Stimulated activated CD8-positive, alpha-beta memory T cell treated with anti-CD3 and anti-CD28 coated beads, Interleukin-15, amount 100 ng/mL, for 48 hours (primary cell): ENCODE measurements at places on chromosomes 11 and 22.

GRCh38 chr22:17978027-17978426, 46.3 kb downstream of the MICAL3 start:
- no peak for DNase-seq

- no peak for DNase-seq
Measured at GRCh38 chr11:33454264-33454663, 197.1 kb downstream of the HIPK3 start.

DNA sequence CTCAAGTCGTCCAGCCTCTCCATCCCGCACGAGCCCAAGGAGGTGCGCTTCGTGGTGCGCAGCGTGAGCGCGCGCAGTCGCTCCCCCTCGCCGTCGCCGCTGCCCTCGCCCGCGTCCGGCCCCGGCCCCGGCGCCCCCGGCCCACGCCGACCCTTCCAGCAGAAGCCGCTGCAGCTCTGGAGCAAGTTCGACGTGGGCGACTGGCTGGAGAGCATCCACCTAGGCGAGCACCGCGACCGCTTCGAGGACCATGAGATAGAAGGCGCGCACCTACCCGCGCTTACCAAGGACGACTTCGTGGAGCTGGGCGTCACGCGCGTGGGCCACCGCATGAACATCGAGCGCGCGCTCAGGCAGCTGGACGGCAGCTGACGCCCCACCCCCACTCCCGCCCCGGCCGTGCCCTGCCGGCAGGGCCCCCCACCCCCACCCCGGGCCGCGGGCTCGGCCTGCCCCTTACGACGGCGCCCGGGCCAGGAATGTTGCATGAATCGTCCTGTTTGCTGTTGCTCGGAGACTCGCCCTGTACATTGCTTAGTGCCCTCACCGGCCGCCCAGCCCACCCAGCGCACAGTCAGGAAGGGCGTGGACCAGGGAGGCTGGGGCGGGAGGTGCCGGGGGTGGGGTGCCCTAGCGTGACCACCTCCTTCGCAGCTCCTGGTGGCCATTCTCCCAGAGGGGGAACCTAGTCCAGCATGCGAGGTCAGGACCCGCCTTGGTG, 6.9 kb upstream of the ACR start:
- no peak for DNase-seq

DNA sequence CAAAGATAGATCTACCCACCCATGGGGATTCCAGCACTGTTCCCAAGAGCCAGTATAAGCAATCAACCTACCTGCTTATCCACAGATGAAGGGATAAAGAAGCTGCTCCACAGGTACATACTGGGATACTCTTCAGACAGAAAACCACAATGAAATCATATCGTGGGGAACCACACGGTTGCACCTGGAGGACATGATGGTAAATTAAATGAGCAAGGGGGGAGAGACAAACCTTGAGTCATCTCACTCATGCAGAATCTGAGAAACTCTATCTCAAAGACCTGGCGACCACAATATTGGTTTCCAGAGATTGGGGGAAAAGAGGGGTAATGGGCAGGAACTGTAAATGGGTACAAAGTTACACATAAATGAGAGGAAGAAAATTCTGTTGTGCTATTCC, 14.5 kb downstream of the RGL4 start:
- peak; percentile 29 for DNase-seq

- DNase-seq, result no peak
Measured at GRCh38 chr11:6544921-6545850, 48.1 kb downstream of the DNHD1 start.

DNA sequence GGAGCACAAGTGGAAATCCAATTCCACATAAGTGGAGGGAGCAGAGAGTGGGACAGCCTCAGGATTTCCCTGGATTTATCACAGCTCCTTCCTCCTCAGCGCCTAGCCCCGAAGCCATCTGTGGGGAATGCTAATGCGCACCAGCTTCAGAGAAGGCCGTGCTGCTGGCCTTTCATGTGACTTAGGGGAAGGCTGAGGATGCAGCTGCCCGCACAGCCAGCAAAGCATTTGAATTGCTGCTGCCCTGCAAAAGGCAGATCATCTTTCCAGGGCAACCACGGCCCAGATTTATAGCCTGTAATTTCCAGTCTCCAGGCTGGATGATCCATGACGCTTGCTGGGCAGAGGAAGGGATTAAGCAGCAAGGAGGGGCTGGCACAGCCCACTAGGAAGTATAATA, 29.9 kb downstream of the SYN3 start:
- DNase-seq, result no peak

- no peak for DNase-seq
Measured at GRCh38 chr22:17198170-17199002, 20.8 kb downstream of the ADA2 start.

- no peak for DNase-seq
Measured at GRCh38 chr11:6825231-6825744, 20.2 kb upstream of the OR10A5 start.

DNA sequence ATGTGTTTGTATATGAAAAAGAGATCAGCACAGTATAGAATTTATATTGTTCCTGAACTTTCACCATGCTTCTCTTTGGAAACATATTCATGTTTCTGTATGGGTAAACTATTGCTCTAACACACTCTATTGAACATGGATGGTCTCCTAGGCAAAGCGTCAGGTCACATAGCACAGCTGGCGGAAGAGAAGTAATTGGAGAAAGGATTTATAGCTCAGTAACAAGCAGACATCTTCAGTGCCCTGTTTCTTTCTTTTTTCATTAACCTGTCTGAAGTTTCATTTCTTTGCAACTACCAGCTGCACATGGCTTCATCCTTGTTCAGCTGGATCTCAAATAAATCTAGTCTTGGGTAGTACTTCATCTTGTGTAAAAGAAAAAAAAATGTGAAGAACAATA, 84.4 kb upstream of the TRPC6 start:
- no peak for DNase-seq

- DNase-seq, result no peak
Measured at GRCh38 chr22:47337161-47337621, 574.7 kb downstream of the TBC1D22A start.

DNA sequence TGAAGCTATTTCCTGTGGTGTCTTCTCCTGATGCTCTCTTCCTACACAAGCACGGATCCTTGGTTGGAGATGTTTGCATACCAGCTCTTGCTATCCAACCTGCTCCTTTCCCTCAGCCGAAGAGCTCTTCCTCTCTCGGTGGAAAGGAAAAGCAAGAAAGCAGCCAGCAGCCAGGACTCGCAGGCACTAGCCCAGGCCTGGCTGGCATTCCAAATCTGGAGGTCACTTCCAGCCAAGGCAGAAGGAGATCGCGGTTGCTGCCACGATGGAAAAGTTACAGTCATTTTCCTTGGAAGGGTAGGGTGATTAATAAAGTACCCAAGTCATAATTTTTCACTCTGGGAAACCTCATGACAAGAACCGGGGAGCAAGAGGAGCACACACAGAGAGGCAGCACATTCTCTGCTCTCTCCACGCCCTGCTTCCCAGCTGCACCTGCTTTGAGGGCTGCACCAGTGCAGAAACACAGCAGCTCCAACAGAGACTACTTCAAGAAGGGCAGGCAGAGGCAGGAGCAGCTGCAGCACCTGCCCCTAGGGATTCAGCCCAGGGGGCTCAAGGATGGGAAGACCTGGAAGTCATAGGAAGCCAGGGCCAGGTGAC, 399.3 kb downstream of the CADM1 start:
- DNase-seq, result no peak

GRCh38 chr22:23403152-23403719, 176.9 kb downstream of the IGLL1 start:
- no peak for DNase-seq

- DNase-seq, result no peak
Measured at GRCh38 chr11:82927264-82927880, 25.8 kb downstream of the DDIAS start.

GRCh38 chr11:128458321-128458720, 129.0 kb downstream of the ETS1 start:
- no peak for DNase-seq

DNA sequence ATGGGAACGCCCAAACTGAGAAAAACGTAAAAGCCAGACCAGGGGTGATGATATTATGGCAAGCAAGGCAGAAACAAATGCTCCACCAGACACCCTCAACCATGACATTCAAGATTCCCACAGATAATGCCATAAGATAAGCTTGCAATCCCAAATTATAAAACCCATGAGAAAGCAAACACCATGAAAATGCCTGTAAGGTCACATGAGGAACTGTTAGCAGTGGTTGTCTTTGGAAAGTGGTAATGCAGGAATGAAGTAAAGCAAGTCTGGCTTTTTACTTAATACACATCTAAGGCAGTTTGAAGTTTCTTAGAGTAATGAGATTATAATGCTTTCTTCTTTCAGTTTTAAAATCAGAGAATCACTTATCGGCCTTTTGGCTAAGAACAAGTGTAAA, 111.0 kb downstream of the MN1 start:
- DNase-seq, result no peak

DNA sequence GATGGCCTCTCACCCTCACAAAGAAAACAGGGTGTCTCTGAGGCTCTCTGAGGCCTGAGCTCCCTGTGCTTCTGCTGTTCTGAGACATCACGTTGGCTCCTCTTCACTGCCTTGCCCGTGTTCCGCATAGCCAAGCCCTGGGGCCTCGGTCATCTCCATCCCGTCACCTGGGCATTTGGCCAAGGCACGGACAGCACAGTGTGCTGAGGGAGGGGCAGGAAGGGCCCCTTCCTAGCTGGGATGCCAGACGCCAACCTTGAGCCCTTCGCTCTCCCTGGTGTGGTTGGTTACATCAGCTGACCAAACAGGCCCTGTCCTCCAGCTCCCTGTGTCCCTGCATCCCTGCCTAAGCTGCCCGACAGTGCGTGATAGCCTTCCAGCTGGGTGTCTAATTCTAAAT, 25.9 kb downstream of the MOV10L1 start:
- DNase-seq, result no peak

DNA sequence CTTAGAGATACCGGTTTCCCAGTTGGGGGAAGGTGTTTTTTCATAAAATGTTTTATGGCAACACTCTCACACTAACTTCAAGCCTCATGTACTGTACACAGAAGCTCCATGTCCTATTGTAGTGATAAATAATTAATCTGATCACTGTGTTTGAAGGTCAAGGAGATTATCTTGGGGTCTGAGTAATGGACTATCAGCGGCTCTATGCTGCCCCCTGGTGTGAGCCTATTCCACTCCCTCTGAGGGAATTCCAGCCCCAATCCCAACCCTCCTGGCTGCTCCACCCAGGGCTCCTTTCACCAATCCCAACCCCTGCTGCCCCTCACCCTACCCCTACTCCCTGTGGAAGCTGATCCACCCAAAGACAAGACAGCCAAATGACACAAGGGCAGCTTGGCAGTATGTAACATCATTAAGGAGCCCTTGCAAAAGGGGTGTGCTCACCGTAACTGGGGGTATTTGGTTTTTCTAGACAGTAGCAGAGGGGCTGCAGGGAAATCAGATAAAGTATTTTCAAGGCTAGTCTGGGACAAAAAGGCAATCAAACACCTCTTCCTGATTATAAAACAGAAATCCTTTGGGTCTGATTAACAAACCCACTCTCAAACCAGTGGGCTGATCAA, 22.3 kb downstream of the HPS4 start:
- no peak for DNase-seq
